ENCODE measurements at places on chromosomes 16 and 17.

GRCh38 chr17:51119415-51120356 is 982 bp downstream of the SPAG9 start:
- DNase-seq = no peak

GRCh38 chr17:39972271-39972670 is 8.3 kb upstream of the PSMD3 start:
- no peak for DNase-seq

DNA sequence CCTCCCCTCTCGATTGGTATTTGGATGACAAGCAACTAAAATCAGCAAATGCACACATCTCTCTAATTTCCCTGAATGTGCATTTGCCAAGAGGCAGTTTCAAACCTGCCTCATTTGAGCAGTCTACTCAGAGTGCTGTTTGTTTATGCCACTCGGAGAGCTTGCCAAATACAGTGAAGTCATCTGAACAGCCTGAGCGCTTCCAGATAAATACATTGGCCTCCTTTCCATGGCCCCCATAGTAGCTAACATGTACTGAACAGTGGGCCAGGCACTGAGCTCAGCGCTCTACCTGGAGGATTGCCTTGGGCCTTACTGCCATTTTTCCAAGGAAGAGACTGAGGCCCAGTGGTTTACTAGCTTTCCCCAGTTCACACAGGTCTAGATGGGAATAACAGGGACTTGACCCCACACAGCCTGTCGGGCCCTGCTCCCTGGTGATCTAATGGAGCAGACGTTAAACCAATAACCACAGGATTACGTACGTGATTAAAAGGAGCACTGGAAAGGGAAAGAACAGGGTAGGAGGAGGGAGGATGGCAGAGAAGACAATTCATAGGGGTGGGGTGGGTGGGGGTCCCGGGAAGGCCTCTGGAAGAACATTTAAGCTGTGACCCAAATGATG is 18.7 kb upstream of the ANKRD40CL start:
- no peak for DNase-seq

GRCh38 chr16:2008009-2008526 is 1.6 kb downstream of the ZNF598 start:
- no peak for DNase-seq

DNA sequence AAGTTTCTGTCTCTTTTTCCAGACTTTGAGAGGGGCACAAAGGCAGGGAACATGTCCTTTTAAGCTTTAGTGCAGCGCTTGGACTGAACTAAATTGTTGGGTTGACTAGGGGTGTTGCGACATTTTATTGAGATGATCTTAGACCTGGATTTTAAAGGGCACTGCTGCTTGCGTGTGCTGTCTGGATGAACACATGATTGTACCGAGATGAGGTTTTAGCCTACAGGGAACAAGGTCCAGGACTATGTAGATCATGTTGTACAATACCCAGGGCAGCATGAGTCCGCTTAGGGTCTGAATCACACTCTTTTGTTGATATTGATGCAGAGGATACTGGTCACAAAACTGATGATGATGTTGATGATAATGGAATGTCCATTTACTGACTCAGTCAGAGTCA is 5.2 kb upstream of the RGS9 start:
- DNase-seq = no peak

GRCh38 chr17:4946312-4946976 is 1.9 kb downstream of the PFN1 start:
- no peak for DNase-seq

DNA sequence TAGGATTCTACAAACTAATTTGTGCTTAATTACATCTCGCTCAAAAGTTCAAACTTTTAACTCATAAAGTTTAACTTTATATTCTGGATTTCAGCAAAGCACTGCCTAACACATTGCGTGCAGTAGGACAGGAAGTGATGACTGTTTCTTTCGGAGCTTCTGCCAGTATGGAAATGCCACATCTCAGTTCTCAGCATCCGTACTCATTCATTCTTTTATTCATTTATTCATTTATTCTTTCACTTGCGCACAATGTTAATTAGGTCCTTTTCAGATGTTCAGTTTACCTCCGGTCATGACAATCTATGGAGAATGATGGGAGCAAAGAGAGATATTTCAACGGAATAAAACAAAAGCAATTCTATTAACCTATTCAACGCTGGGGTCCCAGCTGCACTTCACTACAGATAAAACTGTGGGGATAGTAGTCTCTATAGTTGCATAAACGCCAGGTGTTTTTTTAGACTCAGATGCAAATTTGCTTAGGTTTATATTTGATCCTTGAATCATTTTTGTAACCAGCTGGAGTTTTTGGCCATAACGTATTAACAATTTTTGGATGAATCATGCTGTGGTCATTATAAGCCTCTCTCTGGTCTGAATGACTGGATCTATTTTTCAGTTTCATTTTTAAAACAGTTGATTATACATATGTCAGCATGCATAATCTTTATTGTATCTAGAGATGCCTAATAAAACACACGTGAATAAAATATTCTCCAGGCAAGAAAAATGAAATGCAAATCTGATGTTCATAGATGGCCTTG is 143.9 kb downstream of the KCNJ2 start:
- no peak for DNase-seq

GRCh38 chr17:43330876-43331639 is 67.7 kb upstream of the ARL4D start:
- DNase-seq = no peak

DNA sequence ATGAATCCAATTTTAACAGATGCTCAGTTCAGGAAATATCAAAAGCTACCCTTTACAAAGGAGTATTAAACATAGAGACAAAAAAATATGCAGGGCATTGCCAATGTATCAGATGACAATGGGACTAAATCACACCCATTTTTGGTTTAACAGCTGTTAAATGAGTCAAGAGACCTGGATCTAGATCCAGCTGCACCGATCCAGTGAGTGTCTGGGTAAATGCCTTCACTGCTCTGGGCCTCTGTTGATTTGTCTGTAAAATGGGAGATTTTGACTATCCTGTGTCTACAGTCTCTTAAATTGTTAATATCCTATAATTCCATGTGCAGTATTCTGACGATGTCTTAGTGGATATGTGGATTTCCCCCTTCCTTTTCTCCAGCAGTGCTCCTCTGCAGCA is 16.4 kb downstream of the KRT23 start:
- no peak for DNase-seq

DNA sequence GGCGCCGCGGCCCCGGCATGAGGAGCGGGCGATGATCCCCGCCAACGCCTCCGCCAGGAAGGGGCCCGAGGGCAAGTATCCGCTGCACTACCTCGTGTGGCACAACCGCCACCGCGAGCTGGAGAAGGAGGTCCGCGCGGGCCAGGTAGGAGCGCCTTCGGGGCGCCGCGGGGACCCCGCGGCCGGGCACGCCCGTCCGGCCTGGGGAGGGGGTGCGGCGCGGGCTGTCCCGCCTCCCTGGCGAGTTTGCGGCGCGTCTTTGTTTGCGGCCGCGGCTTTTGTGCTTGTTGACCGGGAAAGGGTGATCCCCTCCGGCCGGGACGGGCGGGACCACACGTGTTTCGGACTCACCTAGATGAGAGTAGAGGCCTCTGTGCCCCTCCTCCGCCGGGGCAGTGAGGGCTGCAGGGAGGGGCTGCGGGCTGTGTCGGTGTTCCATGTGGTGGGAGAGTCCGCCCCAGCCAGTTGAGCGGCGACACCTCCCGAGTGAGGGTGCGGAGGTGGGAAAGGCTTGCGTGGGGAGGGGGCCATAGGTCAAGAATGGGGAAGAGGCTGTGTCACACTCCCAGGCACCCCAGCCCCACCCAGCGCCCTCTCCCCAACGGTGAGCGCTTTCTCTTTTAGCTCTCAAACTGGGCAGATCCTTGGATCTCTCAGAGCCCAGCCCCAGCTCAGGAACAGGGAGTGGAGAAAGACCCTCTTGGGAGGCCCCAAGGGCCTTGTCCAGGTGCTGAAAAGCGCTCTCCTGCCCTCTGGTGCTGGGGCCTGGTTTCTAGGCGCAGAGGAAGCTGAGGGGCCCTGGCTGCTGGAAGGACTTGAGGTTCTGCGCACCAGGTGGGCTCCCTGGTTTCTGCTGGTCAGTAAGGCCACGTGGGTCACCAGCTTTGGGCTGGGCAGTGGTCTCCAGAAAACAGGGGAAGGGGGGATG is 923 bp downstream of the ANKRD13B start:
- no peak for DNase-seq

- no peak for DNase-seq
Observed at GRCh38 chr16:73059779-73060615, 12.1 kb upstream of the ZFHX3 start.

- DNase-seq = no peak
Observed at GRCh38 chr17:79041041-79041570, 17.1 kb downstream of the C1QTNF1 start.

GRCh38 chr16:81809567-81809966 is 30.5 kb downstream of the PLCG2 start:
- DNase-seq = no peak

- no peak for DNase-seq
Observed at GRCh38 chr16:85926370-85926769, 27.4 kb downstream of the IRF8 start.

Measured in HS-27A (cell line).